AG20443 (cell line): ENCODE measurements at places on chromosomes 5 and 9.
A peak's percentile ranks its signal among the peaks of the same experiment; 100 is the strongest.

GRCh38 chr5:5558638-5559527 is 136.4 kb downstream of the ICE1 start:
- DNase-seq = no peak

- DNase-seq = peak; percentile 64
Observed at GRCh38 chr9:76835571-76836283, 70.2 kb downstream of the PRUNE2 start.

- peak; percentile 18 for DNase-seq
Observed at GRCh38 chr5:171386861-171387344, 746 bp upstream of the NPM1 start.

DNA sequence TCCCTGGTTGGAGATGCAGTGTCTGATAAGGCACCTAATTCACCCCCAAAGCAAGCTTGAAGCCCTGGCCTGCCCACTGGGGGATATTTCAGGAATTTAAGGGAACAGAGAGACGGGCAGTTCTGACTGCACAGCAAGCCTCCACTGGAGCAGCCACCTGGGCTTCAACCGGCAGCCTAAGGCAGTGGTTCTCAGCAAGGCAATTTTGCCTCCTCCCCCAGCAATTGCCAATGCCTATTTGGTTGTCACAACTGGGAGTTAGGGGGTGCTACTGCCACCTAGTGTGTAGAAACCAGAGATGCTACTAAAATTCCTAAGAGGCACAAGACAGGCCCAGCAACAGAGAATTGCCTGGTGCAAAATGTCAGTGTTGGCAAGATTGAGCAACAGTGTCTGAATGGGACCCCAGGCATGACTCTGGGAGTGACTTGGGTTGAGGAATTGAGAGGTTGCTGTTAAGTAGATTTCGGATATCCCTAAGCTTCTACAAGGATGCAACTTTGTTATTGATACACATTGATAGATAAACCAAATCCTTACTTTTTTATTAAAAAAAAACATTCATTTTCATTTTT is 58.7 kb upstream of the CTSL start:
- DNase-seq = no peak

DNA sequence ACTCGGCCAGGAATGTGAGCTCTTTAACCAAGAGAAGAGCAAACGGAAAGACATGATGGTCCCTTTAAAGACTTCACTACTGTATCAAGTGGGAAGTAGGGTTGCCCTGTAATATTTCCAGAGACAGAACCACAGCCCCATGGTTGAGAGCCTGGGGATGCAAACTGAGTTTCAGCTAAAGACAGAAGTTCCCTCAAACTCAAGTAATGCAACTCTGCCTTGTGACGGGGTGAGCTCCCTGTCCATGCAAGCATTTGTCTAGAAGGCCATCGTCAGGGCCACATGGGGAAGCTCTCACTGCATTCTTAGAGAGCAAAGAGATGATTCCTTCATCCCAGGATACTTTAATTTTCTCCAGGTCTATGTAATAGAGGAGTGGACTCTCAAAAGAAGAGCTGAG is 82.8 kb downstream of the INSYN2B start:
- no peak for DNase-seq

GRCh38 chr5:96683392-96683791 is 21.2 kb downstream of the CAST start:
- DNase-seq = no peak

DNA sequence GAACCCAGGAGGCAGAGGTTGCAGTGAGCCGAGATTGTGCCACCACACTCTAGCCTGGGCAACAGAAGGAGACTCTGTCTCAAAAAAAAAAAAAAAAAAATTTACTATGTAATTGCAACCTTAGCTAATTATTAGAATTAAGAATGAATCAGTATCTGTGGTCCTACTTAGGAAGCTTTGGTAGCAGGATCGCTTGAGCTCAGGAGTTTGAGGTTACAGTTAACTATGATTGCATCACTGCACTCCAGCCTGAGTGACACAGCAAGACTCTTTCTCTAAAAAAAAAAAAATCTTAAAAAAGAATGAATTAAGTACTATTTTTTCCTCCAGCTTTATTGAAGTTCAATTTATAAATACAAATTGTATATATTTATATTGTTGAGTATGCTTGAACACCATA is 16.7 kb downstream of the NDUFAF2 start:
- DNase-seq = no peak

GRCh38 chr5:40623480-40624420 is 56.0 kb upstream of the PTGER4 start:
- DNase-seq = no peak

- no peak for DNase-seq
Observed at GRCh38 chr5:94796586-94796985, 178.1 kb downstream of the SLF1 start.

DNA sequence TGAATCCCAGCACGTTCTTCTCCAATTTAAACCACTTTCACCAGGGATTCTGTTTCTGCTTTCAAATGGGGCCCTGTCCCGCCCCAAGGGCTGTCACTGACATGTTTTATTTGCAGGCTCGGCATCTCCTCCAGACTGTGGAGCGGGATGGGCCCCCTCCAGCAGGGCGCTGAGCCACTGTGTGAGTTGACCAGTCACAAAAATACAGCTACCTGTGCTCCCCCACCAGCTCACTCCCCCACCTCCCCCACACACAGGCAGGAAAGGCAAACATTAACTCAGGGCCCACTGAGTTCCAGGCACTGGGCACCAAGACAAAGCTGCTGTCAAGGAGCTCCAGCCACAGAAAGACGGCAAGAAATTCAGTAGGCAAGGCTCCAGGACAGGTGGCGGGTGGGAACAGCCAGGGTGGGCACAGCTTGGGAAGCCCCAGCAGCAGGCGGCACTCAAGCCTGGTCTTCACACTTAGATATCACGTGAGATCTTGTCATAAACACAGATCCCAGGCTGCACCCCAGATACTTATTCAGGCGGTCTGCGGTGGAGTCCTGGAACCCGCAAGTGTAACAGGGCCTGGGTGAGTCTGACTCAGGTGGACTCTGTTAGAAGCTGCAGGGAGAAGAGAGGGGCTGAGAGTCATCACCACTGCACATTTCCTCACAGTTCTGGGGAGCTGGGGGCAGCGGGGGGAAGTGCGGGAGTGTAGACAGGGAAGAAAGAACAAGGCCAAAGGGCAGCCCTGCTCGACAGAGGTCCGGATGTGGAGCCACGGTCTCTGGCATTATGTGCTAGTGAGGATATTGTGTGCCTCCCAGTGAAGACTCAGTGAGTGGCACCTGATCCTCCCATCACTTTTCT is 44.7 kb downstream of the OR2V1 start:
- DNase-seq = no peak

DNA sequence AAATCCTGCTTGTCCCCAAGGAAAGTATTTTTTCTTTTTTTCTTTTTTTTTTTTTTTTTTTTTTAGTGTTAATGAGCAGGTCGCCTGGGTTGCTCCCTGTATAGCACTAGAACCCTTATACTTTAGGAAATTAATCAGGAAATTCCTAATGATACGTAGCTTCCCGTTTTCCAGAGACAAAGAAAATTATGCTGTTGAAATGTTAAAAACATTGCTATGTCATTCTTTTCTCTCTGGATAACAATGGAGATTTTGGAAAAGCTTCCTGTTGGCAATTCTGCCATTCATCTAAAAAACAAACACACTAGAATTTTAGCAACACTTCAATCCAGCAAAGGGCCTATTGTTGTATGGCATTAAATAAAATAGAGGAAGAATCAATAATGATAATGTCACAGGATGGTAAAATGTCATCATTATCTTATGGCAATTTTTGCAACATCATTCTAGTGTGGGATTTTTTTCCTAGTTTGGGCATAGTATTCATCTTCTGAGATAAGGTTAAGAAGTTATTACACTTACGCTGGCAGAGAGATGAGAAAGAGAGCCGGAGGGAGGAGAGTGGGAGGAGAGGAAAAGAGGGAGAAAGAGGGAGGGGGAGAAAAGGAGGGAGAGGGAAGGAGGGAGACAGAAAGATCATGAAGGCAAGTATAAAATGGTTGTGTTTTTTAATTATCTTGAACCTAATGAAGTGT is 315.8 kb upstream of the PDE4D start:
- DNase-seq = no peak

DNA sequence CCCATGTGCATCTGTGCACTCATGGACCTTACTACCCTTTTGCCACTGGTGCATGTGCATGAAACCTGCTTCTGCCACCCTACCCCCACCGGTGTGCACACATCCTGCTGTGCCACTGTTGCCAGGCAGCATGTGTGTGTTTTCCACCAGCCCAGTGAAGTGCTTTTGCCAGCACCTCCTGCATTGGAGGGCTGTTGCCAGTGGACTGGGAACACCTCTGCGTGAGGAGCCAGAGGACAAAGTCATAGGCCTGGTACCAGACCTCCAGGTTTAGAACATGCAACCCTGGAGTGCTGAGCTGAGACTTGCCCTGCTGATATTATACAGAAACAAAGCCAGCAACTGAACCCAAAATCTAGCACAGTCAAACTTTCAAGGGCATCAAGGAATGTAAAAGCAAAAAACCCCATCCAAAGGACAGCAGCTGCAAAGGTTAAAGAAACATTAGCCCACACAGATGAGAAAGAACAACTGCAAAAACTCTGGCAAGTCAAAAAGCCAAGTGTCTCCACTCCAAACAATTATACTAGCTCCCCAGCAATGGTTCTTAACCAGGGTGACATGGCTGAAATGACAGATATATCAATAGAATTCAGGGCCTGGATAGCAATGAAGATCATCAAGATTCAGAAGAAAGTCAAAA is 70.6 kb upstream of the PTPN3 start:
- DNase-seq = no peak

DNA sequence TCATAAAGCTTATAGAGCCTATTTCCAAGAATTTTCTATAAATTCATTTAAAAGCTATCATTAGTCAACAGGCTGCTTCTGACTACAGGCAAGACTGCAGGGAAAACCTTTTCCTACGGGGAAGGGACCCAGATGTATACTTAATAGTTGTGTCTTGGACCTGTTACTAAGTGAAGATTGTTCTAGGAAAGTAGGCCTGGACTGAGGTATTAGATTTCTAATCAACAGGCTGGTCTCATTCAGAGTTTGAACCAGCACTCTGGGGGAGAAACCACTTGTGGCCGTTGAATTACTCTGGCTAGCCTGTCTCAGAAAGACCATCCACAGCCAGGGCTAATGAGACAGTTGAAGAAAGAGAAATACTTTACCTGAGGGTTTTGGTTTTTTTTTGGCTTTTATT is 60.0 kb downstream of the IL6ST start:
- no peak for DNase-seq

- DNase-seq = no peak
Observed at GRCh38 chr5:96780626-96781025, 27.1 kb downstream of the ERAP1 start.

GRCh38 chr5:132386644-132387286 is 17.3 kb downstream of the SLC22A5 start:
- DNase-seq = peak; percentile 83

GRCh38 chr5:130777794-130778193 is 387.3 kb downstream of the HINT1 start:
- DNase-seq = no peak

DNA sequence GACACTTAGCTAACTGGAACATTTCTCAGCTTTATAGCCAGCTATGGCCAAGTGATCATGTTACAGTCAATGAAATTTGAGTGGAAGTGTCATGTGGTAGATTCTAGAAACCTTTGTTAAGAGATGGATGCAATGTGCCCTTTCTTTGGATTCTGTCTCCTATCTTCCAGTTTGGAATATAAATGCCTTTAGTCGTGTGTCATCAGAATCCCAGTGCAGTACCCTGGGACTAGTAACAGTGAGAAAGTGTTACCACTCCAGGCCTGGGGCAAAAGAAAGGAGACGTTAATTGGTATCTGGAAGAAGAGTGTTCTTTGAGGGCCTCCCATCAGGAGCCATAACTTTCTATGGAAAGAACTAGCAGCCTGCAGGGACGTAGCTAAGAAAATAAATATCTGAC is 149.6 kb downstream of the SNX18 start:
- no peak for DNase-seq

DNA sequence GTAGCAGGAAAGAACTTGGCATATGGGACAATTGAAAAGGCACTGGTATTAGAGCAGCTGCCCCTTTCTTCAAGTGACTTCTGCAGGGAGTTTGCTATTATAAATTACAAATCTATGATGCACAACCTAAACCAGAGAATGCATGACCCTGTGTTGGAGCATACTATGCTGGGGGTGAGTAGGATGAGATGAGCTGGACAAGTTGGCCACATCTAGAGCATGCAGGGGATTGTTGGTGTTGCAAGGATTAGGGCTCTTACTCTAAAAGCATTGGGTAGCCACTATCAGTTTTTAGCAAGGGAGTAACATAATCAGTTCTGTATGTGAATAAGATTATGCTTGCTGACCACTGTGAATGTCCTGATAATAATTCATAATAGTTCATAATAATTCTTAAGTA is 186.7 kb downstream of the KIAA0825 start:
- no peak for DNase-seq

GRCh38 chr9:86721843-86722705 is 225.2 kb downstream of the GAS1 start:
- DNase-seq = peak; percentile 83

DNA sequence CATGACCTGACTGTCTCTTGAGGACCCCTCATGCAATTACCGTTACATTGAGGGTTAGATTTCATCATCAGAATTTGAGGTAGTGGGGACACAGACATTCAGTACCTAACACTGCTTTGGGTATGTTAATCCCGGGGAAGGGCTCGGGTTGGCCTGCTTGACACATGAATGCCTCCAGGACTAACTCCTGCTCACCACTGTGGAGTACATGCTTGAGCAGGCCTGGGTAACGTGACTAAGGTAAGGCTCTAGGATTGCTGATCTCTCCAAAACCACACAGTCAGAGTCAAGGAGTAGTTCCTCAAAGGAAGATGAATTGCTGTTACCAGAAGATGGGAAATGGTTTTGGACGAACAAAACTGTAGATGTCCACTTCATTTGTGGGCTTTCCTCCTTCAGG is 376.3 kb upstream of the ZNF462 start:
- DNase-seq = no peak

- peak; percentile 73 for DNase-seq
Observed at GRCh38 chr9:34992376-34992951, 2.9 kb downstream of the DNAJB5 start.

- DNase-seq = peak; percentile 40
Observed at GRCh38 chr5:77266291-77266690, 55.8 kb downstream of the PDE8B start.

- DNase-seq = no peak
Observed at GRCh38 chr5:72662305-72662704, 154.2 kb upstream of the TNPO1 start.

DNA sequence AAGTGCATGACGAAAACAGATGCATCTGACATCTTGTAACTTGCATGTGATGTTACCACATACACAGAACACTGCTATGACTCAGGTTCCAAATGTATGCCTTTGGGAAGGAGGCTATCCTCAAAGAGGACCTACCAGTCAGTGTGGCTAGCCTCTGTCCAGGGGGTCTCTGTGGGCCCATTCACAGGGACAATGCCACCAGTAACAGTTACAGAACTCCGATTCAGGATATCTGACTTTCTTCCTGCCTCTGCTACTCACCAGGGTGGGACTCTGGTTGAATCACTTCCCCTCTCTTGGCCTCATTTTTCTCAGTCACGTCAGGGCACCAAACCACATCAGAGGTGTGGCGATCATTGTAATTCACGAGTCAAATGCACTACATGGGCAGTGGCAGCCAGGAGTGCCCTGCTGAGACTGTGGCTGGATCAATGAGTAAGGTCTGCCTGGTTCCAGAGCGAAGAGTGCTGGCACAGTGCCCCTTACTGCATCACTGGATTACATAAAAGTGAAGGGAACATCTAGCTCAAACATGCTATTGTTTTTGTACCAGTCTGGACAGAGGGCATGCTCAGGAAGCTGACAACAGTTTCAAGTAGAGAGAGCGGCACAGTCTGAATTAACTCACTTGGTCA is 13.2 kb downstream of the ATOX1 start:
- DNase-seq = peak; percentile 74
